ENCODE measurements at places on chromosomes 3 and 15. TPM values are rescaled to one million over a fixed set of nuclear protein-coding genes. Genes with fewer than 3 reads are reported as not detected.

- DNase-seq, result no peak
These were observed 91.7 kb upstream of the IGSF10 start for GRCh38 chr3:151552589-151552988.

- no peak for DNase-seq
These were observed 253.1 kb downstream of the WDR72 start for GRCh38 chr15:53506370-53506769.

GRCh38 chr3:19940643-19941042, 6.3 kb upstream of the RAB5A start:
- no peak for DNase-seq

GRCh38 chr3:195159117-195159813, 111.7 kb downstream of the XXYLT1 start:
- no peak for DNase-seq

DNA sequence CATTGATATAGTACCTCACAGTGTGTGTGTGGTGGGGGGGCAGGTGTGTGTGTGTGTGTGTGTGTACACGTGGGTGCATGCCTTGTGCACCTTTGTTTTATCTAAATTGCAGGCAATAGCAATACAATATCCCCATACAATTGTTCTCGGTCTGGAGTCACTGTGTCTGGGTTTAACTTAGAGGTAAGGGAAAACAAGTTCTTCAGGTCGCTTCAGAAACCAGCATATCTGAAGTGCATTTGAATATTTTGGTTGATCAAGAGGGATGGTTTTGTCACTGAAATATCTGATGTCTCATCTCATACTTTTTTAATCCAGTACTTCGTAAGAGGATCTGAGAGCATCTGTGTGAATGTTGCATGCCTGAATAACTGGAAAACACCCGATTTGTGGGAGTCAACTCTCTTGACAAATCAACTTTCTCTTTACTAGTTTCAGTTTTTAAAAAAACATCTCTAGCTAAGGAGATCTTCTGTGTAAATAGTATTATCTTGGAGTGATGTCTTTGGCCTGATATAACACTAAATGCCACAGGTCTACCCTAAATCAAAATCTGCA, 206.8 kb upstream of the NR2F2 start:
- no peak for DNase-seq

DNA sequence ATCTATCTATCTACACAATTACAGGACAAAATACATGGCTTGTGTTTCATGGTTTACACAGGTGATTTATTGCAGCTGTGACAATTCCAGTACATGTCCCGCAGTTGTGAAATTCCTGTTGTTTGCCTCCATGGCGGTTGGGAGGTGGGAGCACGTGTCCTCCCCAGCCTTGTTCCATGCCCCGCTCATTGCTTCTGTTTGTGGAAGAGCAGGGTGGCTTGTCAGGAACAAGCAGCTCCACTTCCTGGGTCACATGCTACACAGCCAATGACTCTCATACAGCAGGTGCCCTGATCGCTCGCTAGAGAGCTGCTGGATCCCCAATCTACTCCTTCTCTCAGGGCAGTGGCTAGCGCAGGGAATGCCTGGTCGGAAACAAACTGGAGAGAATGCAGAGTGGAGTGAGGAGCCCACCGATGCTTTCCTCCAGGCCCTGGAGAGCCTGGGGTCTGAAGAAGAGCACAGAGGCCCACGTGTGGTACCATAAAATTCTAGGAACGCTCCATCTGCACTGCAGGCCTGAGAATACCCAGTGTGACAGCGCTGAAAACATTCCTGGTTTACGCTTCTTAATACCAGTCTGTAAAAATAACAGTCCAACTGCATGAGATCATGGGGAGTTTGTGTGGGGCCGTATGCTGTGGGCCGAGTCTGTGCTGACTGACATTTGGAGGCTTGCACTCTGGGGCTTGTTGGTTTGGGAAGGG, 270.6 kb upstream of the RGMA start:
- no peak for DNase-seq

- DNase-seq, result no peak
These were observed 3.9 kb downstream of the ZNF197 start for GRCh38 chr3:44628716-44629115.

- no peak for DNase-seq
These were observed 289.2 kb downstream of the ROBO1 start for GRCh38 chr3:79478620-79479019.

Gene XCR1
- total RNA-seq, result not detected

Gene MAP3K13
- 25.6 TPM for total RNA-seq

Gene GP9
- not detected for total RNA-seq

Gene FANCD2OS
- not detected for total RNA-seq

Gene SNTN
- not detected for total RNA-seq

Gene ZIC4
- not detected for total RNA-seq
